ENCODE measurements at places on chromosomes 6 and 20.

DNA sequence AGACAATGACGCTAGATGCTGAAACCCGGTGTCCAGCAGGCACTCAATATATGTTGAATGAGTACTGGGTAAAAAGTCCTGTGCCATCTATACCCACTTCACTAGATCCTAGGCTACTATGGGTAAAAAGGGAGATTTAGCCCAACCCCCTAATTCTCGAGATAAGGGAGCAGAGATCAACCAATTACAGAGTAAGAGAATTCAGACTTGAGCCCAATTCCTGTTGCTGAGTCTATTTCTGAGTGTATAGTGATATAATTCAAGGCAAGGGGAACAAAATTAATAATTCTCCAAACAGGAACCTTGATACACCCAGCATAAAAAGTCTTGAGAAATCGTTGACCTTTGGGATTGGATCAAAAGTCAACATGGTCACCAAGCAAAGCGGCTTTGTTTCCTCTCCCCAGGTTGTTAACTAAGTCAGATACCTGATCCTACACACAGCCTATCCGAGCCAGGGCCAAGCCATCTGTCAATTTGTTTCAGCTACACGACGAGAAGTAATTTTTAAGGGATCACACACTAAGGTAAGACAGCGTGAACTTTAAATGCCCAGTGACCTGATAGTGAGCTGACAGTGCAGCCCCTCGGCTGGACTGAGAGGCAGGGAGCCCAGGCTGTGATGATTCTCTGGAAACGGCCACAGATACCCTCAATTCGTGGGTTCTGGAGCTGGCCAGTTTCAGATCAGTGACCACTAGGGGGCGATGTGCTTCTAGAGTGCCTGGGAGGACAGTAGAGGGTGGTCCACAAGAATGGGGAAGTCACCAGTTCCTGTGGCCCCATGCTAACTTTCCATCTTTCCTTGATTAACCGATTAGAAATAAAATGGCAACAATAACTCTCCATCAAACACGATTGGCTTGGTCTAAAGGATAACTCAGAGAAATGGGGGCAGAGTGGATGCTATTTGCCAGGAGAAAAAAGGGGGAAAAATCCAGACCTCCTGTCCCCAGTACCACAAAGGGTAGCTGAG, 46.2 kb downstream of the SLC22A23 start:
- DNase-seq: peak; percentile 81

GRCh38 chr20:38330638-38331037, 15.6 kb upstream of the LBP start:
- no peak for DNase-seq

DNA sequence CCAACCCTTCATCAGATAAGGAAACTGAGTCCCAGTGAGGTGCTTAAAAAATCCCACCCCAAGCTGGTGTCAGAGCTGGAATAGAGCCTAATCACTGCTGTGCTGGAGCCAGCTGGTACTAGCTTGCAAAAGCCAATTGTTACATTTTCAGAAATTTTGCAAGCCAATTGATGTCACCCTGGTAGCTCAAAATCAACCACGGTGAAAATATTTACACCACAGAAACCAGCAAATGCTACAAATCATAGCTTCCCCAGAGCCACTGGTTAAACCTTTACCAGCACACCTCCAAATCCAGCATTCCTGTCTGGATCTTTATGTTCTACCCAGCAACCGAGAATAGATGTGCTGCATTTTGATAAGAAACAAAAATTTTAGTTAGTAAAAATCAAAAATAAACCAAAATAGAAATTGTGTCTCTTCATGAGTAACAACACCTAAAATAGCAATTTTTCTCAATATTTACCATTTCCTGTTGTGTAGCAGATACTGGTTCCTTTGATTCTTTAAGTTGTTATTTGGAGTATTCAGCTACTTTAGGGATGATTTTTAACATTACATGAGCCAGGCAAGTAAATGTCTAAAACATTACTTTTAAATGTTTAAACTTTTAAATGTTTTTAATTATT, 7.2 kb upstream of the LCA5 start:
- DNase-seq: peak; percentile 26

- no peak for DNase-seq
Observed at GRCh38 chr6:43492673-43493072, 15.3 kb downstream of the TJAP1 start.

GRCh38 chr6:34207695-34208443, 28.8 kb upstream of the HMGA1 start:
- DNase-seq: no peak

- DNase-seq: no peak
Observed at GRCh38 chr6:148325316-148326068, 17.1 kb upstream of the SASH1 start.

DNA sequence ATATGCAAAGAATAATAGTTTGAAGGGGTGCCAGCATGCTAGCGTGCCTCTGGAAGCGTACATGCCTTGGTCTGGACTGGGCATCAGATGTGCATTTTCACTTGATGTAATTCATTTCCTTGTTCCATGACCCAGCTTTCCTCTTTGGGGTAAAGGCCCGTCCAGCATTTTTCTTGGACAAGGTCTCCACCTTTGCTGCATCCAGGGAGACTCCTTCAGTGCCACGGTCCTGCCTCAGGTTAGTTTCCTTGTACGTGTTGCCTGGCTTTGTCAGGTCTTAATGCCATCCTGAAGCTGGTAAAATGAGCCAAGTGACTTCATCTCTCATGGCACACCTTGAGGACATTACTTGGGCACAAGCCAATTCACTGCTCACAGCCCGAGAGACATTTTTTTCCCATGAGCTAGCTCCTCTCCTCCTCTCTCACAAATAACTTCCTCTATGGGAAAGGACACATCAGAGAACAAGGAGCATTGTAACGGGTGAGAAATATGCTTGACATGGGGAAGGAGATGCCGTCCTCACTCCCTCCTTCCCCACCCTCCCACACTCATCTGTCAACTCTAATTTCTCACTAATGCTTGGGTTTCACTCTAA, 23.9 kb downstream of the EDN1 start:
- no peak for DNase-seq

GRCh38 chr6:149482545-149483333, 2.1 kb downstream of the ZC3H12D start:
- DNase-seq: no peak

DNA sequence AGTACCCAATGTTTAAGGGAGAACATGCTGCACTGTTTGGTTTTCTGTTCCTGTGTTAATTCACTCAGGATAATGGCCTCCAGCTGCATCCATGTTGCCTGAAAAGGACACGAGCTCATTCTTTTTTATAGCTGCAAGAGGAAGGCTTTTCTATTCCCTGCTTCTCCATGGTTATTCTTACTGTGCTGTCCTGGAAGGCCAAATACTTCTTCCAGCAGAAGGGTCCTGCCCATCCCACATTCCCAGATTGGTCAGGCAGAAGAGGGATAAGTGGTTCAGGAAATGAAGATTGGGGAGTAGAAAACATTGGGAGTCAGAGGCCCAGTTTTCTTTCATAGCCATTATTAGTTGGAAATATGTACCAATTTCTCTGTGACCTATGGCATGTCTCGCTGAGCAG, 122.4 kb downstream of the TCP11 start:
- no peak for DNase-seq

DNA sequence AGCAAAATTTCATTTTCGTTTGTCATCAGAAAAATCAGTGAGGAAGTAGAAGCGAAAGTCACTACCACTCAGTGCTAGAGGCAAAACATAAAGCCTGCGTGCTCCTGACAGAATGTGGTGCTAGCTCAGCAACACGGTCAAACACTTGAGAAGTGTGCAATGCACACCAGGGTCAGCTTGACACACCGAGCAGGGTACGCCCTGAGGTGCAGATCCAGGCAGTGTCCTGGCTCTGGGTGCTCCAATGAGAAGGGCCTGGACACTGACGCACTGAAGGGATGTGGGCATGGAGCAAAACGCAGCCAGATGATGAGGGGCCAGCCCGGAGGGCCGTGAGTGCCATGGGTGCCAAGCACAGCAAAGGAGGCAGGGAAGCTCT, 5.9 kb downstream of the RNASET2 start:
- no peak for DNase-seq

GRCh38 chr6:139064981-139065665, 36.6 kb downstream of the ABRACL start:
- no peak for DNase-seq

- no peak for DNase-seq
Observed at GRCh38 chr20:37303637-37304036, 14.2 kb downstream of the MANBAL start.

DNA sequence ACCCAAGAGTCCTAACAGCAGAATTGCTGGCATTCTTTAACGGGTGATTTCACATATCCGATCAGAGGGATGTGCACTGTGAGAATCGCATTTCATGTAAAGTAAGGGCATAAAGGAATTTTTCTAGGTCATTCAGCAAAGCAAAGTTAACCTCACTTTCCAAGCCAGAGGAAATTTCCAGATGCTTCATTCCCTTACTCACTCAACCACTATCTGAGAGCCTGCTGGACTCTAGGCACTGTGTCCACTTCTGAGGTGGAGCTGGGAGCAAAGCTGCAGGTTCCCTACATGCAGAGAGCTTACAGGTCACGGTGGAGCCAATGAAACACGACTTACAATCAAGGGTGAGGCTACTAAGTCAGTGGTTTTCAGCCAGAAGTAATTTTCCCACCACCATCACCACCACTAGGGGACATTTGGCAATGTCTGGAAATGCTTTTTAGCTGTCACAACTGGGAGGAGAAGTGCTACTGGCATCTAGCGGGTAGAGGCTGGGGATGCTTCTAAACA, 34.5 kb upstream of the TSHZ2 start:
- no peak for DNase-seq

GRCh38 chr6:111761783-111762312, 111.4 kb downstream of the FYN start:
- no peak for DNase-seq

DNA sequence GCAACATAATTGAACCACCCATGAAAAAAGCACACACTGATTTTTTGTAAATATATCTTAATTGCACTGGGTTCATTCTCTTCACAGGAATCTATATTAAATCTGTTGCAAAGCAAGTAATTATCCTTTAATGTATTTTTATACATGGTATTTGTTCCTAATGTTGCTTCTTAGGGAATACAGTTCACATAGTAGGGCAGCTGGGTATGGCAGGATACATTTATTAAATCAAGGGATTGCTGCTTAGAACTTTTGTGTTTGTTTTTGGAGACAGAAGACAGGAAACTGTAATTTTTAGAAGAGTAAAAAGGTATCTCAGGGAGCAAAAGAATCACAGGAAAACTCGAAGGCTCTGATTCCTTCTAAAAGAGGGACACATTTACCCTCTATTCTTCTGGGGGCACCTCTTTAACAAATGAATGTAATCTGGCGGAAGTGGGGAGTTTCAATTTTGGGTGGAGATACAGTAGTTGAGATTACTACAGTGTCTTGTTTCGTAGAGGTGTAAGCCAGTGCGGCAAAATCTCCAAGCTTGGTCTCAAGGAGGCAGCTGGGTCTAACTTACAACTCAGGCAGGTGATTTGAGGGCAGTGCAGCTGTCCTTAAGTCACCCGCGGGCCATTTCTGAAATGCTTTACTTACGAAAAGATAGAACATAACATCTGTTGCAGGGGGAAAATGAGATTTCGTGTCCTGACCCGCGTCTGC, 812 bp upstream of the SMIM13 start:
- no peak for DNase-seq

GRCh38 chr6:8086755-8087306, 15.5 kb downstream of the EEF1E1 start:
- no peak for DNase-seq

DNA sequence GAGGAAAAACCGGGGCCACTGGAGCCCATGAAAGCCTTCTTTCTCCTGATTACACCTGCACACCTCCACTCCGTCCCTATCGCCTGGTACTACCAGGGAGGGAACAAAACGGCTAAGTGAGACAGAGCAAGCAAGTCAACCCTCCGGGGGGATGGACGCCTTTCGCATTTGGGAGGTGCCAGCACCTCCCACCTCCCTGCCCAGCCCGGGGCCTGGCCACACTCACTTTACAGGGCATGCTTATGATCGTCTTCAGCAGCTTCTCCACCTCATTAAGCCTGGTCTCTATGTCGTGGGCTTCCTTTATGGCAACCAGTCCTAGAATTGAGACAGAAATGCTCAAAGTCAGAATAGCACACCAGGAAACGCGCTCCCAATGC, 13.7 kb downstream of the PXDC1 start:
- DNase-seq: no peak

DNA sequence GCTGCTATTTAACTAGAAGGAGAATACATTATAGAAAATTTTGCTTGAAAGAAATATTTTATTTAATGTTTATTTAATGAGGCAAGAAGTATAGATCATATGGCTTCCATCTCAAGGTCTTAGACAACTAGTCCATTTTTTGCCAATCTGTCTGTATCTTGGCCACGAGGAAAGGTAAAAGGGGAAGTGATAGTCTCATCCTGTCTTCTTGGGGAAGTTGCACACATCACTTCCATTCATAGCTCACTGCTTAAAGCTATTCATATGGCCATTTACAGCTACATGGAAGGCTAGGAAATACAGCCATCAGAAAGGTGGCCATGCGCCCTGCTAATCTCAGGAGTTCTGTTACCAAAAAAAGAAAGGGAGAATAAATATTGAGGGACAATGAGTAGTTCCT, 50.8 kb downstream of the METTL24 start:
- DNase-seq: no peak

- no peak for DNase-seq
Observed at GRCh38 chr20:58553841-58554240, 38.6 kb upstream of the APCDD1L start.

GRCh38 chr6:81773887-81774286, 21.4 kb upstream of the TENT5A start:
- no peak for DNase-seq

GRCh38 chr6:21856844-21857243, 263.3 kb downstream of the SOX4 start:
- no peak for DNase-seq

GRCh38 chr20:821046-821730, 12.3 kb upstream of the FAM110A start:
- peak; percentile 54 for DNase-seq

- peak; percentile 18 for DNase-seq
Observed at GRCh38 chr20:60473211-60473610, 515.0 kb downstream of the CDH26 start.

DNA sequence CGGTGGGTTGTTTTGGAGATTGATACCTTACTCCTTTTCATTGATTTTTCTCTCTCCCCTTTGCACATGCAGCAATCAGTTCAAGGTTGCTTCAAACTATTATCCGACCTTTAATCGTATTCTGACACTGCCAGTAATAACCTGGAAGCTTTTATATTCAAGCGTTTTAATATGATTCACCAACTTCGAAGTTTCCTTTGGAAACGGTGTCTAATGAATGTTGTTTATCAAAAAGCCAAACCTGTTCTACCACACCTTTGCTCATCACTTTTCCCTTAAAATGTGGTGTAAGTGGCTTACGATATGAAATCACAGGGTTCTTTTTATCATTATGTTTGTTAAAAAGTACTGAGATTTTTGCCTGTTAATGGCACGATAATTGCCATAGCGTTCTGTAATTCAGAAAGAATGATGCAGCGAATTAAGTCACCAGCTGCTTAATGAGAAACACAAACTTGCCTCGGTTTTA, 660 bp downstream of the STXBP5 start:
- DNase-seq: peak; percentile 49

- no peak for DNase-seq
Observed at GRCh38 chr6:106165885-106166485, 79.8 kb downstream of the PRDM1 start.

- DNase-seq: no peak
Observed at GRCh38 chr6:41784581-41785171, 2.8 kb upstream of the TOMM6 start.

Measured in NCI-H526 (cell line).